ENCODE measurements at places on chromosomes 7 and 10. TPM values are rescaled to one million over a fixed set of nuclear protein-coding genes. Genes with fewer than 3 reads are reported as not detected.

The SPDYE2 gene
- total RNA-seq, result not detected

The FRMPD2 gene
- total RNA-seq, result 0.41 TPM

The TRIM4 gene
- 36.0 TPM for total RNA-seq

- DNase-seq, result no peak
These were observed 97.2 kb upstream of the BTBD16 start for GRCh38 chr10:122173766-122174435.

GRCh38 chr7:132450188-132450587, 126.1 kb downstream of the PLXNA4 start:
- no peak for DNase-seq

GRCh38 chr10:49207113-49207512, 18.9 kb upstream of the TMEM273 start:
- no peak for DNase-seq

- DNase-seq, result no peak
These were observed 14.9 kb upstream of the IFIT1B start for GRCh38 chr10:89362929-89363328.

DNA sequence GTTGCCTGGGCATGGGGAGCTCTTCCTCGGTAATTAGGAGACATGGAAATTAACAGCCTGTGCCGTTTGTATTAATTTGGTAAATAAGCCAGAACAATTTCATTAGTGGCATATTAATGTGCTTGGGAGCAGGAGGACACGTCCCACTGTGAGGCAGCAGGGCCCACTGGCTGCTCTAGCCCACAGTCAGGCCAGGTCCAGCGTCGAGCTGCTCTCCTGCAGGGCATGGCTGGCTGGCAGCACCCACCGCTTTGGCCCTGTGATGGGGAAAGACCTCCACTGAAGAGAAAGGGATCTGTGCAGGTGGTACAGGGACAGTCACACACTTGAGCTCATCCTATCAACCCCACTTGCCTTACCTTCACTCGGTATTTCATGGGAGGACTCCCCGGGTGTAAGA, 37.5 kb upstream of the LRRC4 start:
- DNase-seq, result no peak

DNA sequence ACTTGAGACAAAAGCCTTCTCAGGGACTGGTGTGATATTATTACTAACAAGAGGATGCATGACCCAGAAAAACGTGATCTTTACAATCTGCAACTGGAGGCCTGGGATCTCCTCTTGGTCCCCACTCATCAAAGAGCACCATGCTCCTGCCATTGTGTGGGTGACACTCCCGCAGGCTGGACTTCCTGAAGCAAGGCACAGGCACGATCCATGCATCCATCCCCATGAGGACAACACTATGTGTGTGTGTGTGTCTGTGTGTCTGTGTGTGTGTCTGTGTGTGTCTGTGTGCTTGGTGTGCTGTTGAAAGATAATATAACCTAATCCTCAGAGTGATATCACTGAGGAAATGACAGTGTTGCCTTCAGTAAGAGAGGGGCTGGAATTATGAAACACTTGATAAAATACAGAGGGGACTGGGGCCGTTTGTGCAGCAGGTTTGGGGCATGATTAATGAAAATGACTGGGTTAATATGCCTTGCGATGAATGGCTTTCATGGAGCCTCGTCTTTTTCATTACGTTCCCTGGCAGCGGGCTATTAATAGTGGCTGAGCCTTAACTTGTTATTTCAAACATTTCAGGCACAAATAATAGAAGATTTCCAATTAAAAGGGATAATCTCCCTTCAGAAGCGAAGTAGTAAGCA, 180.8 kb upstream of the TCERG1L start:
- DNase-seq, result no peak

- peak; percentile 94 for DNase-seq
These were observed 220.0 kb upstream of the KCND2 start for GRCh38 chr7:120052884-120053382.

DNA sequence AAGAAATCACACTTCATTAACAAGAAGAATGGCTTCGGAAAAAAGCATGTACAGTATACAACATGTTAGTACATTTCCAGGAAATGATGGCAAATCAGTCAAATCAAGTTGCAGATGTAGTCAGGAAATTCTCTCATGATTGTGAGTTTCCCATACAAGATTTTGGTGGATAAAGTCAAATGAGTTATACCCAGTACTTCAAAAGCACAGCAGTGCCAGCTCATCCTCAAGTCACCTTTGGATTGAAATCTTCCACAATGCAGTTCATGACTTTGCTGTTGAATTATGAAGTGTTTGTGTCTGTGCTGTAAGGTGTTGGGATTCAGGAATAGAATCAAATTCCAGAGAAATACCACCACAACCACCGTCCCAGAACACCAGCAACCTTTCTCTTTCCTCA, 301.3 kb upstream of the BMPER start:
- no peak for DNase-seq

GRCh38 chr7:582931-583330, 63.3 kb upstream of the PDGFA start:
- no peak for DNase-seq

GRCh38 chr10:85600026-85600743, 766.4 kb downstream of the GRID1 start:
- no peak for DNase-seq

DNA sequence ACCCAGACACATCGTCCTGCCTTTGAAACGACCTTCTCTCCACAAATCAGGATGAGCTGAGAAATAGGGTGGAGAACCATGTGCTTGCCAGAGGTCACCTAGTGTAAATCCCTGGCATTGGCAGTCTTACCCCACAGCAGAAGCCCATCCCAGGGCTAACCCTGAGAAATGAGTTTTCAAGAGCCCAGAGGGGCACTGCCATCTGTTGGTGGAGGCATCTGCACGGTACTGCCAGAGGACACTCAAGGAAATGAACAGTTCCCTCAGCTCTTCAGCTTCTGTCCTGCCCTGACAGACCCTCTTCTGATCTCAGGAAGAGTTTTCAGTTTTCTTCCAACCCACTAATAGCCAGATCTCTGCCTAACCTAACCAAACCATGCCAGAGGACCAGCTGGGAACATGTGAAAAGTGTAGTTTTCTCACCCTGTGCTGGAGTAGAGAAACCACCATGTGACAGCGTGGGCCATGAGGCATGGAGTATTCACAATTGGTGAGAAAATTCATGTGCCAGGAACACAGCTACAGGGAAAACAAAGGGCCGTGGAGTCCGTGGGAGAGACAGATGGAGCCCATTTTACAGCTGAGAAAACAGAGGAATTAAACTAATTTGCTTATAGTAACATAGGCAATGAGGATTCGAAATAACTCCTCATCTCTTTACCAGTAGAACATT, 37.7 kb upstream of the ITPRID1 start:
- no peak for DNase-seq

DNA sequence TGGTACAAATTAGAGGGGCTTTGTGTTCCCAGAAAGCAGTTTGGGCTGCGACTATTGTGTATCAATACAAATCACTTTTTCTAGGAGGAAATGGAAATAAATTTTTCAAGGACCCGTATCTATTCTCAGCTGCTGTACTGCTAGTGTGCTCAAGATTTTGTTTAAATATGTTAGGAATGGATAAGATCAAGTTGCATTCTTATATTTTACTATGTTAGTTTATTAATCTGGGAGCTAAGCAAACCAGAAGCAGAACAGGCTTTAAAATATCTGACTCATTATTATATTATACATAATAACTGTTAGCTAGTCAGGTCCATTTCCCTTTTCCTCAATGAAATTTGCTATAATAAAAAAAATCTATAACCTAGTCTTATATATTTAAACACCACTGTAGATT, 11.1 kb upstream of the GLCCI1 start:
- no peak for DNase-seq

- no peak for DNase-seq
These were observed 15.2 kb downstream of the ZNF786 start for GRCh38 chr7:149075286-149075685.
